AG04450 (cell line): ENCODE measurements at places on chromosomes 6 and 20.

- DNase-seq: no peak
Observed at GRCh38 chr6:5087389-5087788, 2.2 kb downstream of the PPP1R3G start.

- peak; percentile 94 for DNase-seq
Observed at GRCh38 chr6:45504947-45505346, 127.2 kb upstream of the SUPT3H start.

DNA sequence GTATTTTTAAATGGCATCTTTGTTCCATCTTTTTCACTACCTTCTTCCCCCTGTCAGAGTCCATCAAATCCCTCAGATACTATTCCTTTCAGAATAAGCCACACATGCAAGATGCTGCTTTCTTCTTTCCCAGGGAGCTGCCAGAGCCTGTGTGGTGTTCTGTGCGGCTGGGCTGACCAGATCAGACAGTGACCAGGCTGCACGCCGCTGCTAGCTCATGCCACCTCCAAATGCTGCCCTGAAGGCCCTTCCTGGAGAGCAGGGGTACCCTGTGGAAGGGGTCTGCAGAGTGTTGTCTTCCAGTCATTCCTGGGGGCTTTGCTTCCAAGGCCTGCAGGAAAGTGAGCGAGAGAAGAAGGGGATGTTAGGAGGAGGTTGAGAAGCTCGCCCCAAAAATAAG lies 179.1 kb upstream of the SUPT3H start:
- no peak for DNase-seq

GRCh38 chr6:86586195-86586594 lies 351.1 kb upstream of the HTR1E start:
- no peak for DNase-seq

DNA sequence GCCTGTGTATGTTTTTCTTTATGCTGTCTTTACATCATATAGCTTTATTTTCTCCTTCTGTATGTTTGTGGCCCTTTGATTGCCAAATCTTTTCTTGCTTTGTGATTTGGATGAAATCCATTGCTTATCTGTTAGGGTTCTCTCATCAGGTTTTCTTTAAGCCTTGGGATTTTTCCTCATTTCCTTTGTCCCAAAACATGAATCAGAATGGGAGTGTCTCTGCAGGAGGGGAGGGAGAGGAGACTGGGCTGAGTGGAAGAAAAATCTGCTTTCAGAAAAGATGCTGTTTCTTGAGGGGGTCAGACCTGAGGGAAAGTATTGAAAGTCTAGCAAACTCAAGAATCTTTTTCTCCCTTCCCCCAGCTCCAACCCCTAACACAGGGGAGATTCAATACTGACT lies 758.0 kb upstream of the MMS22L start:
- no peak for DNase-seq

DNA sequence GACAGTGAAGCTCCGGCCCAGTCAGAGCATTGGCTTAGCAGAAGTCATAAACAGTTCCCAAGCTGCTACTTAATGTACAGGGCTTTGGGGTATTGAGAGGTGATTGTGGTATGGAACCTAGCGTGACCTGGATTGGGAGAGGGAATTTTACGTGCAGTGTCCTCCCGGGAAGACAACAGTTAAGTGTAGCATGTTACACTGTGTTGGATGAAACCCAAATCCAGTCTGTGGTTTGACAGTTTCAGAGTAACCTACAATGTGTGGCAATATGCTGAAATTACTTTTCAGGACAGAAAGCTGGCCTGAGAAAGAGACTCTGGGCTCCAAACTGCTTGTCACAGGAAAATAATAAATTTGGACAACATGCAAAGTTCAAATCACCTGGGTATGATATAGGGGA lies 28.1 kb upstream of the RALGAPA2 start:
- no peak for DNase-seq

DNA sequence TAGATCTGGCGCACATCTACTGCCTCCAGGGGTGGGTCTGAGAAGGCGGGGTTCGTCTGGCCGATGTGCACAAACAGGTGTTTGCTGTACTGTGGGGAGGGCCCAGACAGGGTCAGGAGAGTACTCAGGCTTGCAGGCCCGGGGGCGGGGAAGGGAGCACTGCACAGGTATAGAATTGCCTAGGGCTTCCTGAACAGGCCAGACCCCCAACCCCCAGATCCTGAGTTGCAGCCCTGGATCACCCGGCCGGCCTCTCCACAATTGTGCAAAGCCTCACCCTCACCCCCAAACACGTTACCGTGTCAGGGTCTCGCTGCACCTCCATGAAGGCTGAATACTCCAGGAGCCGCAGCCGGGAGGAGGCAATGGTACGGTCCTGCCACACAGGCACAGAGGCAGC lies 7.8 kb downstream of the RPL10A start:
- no peak for DNase-seq

- DNase-seq: no peak
Observed at GRCh38 chr6:165952514-165952913, 215.1 kb downstream of the TBXT start.

GRCh38 chr6:106844930-106845329 lies 129.6 kb downstream of the CD24 start:
- no peak for DNase-seq

GRCh38 chr6:122372647-122373046 lies 26.8 kb upstream of the HSF2 start:
- DNase-seq: no peak

GRCh38 chr20:53752971-53753879 lies 159.6 kb upstream of the ZNF217 start:
- no peak for DNase-seq

DNA sequence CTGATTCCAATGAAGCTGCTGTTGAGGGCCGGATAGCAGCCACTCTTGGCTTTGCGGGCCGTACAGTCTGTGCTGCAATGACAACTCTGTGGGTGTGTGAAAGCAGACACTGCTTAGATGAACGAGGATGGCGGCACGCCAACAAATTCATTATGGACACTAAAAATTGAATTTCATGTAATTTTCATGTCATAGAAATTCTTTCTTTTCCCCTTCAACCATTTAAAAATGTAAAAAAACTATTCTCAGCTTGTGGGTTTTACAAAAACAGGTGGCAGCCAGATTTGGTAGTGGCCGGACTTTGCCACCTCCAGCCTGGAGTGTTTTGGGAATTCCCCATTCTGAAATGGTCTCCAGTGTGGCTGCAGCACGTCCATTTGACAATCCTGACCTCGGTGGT lies 26.0 kb downstream of the MAS1 start:
- DNase-seq: no peak
